Kidney (tissue), 22 donors: ENCODE measurements at places on chromosomes 4 and X. TPM values are rescaled to one million over a fixed set of nuclear protein-coding genes. Genes with fewer than 3 reads are reported as not detected.

POU3F4 gene
- total RNA-seq = 1.1 TPM

ITIH6 gene
- total RNA-seq = not detected

CPEB2 gene
- total RNA-seq = 58.0 TPM

RHOXF2B gene
- not detected for total RNA-seq

DNA sequence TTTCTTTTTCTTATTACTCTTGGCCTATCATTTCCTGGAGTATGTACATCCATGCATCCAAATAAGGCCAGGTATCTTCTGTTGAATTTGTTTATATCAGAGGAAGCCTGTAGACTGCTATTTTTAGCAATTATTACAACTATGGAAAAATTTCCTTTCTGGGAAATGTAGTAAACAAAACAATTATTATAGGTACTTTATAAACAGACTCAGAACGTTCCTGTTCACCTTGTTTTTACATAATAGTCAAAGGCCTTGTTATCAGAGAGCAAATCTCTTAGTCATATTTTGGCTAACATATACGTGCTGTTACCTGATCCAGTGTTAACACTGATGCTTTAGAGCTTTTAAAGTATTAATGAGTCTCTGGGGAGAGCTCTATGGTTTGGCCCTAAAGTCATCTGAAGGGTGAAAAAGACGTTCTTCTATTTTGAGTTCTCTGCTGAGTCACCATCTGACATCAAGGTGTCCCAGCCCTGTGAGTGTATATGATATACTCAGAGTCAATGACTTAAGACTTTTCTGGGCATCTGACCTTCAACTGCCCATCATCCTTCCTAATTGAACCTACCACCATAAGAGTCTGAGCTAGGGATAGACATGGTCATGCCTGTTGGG lies 7.3 kb downstream of the SPARCL1 start:
- no peaks in the 10 kb centered on the region for H3K27me3 ChIP-seq
- no peak overlapping the region for H3K4me3 ChIP-seq
- no peak for DNase-seq
- H3K4me1 ChIP-seq = peaks cover 16% of the 10 kb centered on the region
- H3K27ac ChIP-seq = peak overlapping the region; percentile 93

MAGEH1 gene
- total RNA-seq = 23.7 TPM

UGT2B10 gene
- not detected for total RNA-seq

DNA sequence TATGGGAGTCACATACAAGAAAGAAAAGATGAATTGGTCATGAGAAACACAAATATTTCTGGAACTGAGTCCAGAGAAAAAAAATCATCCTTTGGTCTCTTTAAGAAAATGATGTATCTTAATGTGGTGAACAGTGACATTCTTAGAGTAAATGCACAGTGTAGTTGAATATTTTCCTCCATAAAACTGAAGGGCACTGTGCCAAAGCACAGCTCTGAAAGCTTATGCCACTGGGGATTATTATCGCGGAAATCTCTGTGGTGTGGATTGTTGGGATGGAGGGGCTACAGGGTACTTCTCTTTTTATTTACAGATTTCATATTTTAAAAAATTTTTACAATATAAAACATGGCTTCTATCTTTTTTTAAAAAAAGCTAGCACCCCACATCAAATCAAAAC lies 908.1 kb downstream of the CCSER1 start:
- H3K27ac ChIP-seq = no peak overlapping the region
- no peaks in the 10 kb centered on the region for H3K36me3 ChIP-seq
- no peak for DNase-seq
- H3K4me1 ChIP-seq = no peaks in the 10 kb centered on the region
- H3K27me3 ChIP-seq = no peaks in the 10 kb centered on the region
- H3K4me3 ChIP-seq = no peak overlapping the region

CT45A10 gene
- not detected for total RNA-seq

DNA sequence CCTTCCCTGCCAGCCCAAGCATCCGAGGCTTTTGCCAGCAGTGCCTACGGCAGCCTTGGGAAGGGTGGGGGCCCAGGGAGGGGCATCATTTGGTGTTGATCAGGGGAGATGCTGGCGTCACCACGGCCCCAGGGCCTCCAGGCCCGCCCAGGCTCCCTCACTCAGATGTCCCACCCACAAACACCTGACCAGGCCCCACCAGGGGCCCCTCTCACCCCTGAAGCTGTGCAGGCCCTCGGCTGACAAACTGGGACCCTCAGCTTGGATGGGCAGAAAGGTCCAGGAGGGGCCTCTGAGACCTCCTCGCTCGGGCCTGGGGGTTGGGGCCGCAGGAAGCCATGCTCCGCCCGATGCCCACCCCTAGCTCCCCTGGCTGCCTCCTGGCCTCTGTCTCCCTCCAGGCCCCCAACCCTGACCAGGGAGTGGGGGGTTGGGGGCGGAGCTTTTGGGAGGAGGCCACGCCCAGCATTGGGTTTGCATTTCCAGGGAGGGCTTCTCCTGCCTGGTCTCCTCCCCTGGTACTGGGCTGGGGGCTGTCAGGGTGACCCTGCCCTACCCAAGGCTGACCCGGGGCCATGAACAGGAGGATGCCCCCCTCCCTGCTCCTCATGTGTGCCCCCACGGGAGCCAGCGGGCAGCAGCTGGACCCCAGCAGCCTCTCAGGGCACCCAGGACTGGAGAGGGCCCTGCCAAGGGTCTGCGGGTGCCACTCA lies 33.4 kb upstream of the SPON2 start:
- H3K27ac ChIP-seq = no peak overlapping the region
- no peak overlapping the region for H3K4me3 ChIP-seq
- no peaks in the 10 kb centered on the region for H3K4me1 ChIP-seq
- DNase-seq = peak; percentile 55
- H3K27me3 ChIP-seq = no peaks in the 10 kb centered on the region
- H3K36me3 ChIP-seq = no peaks in the 10 kb centered on the region

DNA sequence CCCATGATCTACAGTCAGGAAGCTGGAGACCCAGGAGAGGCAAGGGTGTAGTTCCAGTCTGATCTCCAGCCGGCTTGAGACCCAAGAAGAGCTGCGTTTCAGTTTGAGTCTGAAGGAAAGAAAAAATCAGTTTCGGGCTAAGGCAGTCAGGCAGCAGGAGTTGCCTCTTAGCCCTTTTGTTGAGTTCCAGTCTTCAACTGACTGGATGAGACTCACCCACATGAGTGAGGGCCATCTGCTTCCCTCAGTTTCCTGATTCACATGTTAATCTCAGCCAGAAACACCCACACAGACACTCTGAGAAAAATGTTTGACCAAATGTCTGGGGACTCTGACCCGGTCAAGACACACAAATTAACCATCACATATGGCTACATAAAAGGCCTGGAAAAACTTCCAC lies 73.6 kb upstream of the ELOVL6 start:
- no peak overlapping the region for H3K27ac ChIP-seq
- DNase-seq = no peak
- H3K4me3 ChIP-seq = no peak overlapping the region
- no peaks in the 10 kb centered on the region for H3K4me1 ChIP-seq
- H3K27me3 ChIP-seq = no peaks in the 10 kb centered on the region

GRCh38 chr4:154973244-154974035 lies 192.4 kb downstream of the RBM46 start:
- no peaks in the 10 kb centered on the region for H3K4me1 ChIP-seq
- no peak overlapping the region for H3K27ac ChIP-seq
- no peaks in the 10 kb centered on the region for H3K36me3 ChIP-seq
- no peak for DNase-seq
- H3K27me3 ChIP-seq = no peaks in the 10 kb centered on the region

GRCh38 chr4:75834095-75834771 lies 68.0 kb downstream of the PPEF2 start:
- no peak overlapping the region for H3K27ac ChIP-seq
- no peak overlapping the region for H3K4me3 ChIP-seq
- H3K4me1 ChIP-seq = no peaks in the 10 kb centered on the region
- no peaks in the 10 kb centered on the region for H3K36me3 ChIP-seq
- no peak for DNase-seq

- H3K4me3 ChIP-seq = no peak overlapping the region
- peaks cover 3% of the 10 kb centered on the region for H3K27me3 ChIP-seq
- H3K4me1 ChIP-seq = no peaks in the 10 kb centered on the region
- no peak overlapping the region for H3K27ac ChIP-seq
Measured at GRCh38 chrX:17818726-17819125, 42.4 kb downstream of the RAI2 start.

GRCh38 chrX:24371391-24371972 lies 11.0 kb downstream of the SUPT20HL1 start:
- H3K27ac ChIP-seq = no peak overlapping the region
- H3K4me1 ChIP-seq = no peaks in the 10 kb centered on the region
- H3K4me3 ChIP-seq = no peak overlapping the region
- peaks cover 13% of the 10 kb centered on the region for H3K27me3 ChIP-seq

ATP8A1 gene
- 27.4 TPM for total RNA-seq

DNA sequence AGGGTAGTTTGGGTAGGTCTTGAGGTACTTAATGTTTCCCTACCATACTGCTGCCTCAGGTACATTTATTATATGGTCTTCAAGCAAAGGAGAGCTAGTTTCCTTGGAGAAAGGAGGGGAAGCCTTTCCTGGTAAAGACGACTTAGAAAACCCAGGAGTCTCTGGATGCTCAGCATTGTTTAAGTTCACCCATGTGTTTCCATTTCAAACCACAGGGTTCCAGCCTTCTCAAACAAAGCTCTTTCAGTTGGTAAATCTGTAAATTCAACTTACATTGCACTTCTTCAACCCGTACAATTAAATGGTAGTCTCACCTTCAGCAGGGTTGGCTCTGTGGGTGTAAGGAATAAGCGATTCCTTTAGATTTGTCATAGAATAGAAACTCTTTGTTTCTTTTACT lies 111.9 kb upstream of the UNC5C start:
- no peak for DNase-seq
- no peaks in the 10 kb centered on the region for H3K27me3 ChIP-seq
- H3K36me3 ChIP-seq = no peaks in the 10 kb centered on the region
- H3K27ac ChIP-seq = no peak overlapping the region
- no peaks in the 10 kb centered on the region for H3K4me1 ChIP-seq

HTRA3 gene
- total RNA-seq = 1.7 TPM

MAGEB10 gene
- not detected for total RNA-seq

DNA sequence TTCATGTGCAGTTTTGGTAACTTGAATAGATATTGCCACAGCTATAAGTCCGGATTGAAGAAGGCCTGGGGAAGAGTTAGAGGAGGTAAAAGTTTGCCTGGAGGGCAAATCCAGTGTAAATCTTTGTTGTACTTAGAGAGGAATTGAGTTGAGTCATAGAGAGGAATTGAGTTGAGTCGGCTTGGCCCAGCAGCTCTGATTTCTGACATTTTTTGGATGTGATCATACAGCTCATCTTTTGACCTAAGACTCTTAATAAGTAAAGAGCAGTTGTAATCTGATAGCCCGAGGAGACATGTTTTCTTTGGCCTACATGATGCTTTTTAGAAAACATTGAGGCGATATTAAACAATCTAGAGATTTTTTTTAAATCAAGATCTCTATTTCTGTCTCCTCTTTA lies 3.9 kb downstream of the KIT start:
- H3K27ac ChIP-seq = no peak overlapping the region
- peaks cover 8% of the 10 kb centered on the region for H3K4me1 ChIP-seq
- H3K36me3 ChIP-seq = no peaks in the 10 kb centered on the region
- DNase-seq = no peak
- no peak overlapping the region for H3K4me3 ChIP-seq
- no peaks in the 10 kb centered on the region for H3K27me3 ChIP-seq

DNA sequence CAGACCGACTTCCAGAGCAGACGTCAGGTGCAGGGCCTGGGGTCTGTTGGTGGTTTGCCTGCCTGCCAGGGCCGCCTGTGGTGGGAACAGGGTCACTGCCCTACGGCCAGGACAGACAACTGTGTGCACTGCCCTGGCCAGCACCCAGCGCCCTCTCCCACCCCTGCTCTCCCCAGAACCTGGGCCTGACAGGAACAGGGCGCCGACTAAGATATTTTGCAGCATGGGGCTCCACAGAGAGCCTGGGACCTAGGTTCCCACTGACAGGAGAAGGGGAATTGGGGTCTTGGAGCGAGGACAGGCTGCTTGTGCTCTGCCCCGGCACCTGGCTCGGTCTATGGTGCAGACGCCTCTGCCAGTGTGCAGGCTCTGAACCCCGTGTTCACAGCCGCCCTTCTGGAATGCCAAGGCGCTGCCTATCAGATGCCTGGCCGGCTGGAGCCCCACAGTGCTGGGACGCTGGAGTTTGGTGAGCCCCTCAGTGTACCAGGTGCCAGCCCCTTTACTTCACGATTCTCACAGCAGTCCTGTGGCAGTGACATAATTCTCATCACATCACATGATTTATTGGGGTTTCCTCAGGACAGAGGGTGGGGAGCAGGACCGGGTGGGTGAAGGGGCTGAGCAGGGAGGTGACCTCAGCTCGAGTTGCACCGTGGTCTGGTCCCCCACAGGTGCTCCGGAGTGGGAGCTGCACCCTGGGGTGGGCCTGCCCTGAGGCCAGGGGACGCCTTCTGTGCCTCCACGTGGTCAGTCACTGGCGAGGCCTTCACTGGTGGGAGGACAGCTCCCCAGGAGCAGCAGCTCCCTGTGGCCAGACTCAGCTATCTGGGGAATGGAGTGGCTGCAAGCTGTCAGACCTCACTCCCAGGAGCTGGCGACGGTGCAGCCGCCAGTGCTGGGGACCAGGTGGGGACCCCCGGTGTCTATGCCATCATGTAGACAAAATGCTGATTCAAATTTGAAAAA lies 113.8 kb upstream of the LRPAP1 start:
- peak; percentile 57 for DNase-seq
- no peak overlapping the region for H3K27ac ChIP-seq
- H3K36me3 ChIP-seq = no peaks in the 10 kb centered on the region

ARHGAP24 gene
- total RNA-seq = 94.7 TPM

DNA sequence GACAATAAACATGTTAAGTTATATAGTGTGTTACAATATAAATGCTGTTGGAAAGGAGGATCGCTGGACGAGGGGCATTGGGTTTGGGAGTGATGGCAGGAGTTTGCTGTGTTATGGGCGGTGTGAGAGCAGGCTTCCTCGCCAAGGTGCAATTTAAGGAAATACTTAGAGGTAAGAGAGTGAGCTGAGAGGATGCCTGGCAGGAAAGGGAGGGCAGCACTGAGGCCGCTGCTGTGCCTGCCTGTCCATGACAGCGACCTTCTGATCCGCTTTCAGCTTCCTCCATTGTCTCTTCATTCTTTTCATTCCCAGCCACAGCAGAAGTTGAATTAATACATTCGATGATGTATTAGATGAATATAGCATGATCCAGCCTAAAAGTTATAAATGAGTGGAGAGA lies 41.2 kb upstream of the TBC1D14 start:
- H3K4me3 ChIP-seq = no peak overlapping the region
- no peak overlapping the region for H3K27ac ChIP-seq
- H3K4me1 ChIP-seq = no peaks in the 10 kb centered on the region
- no peaks in the 10 kb centered on the region for H3K27me3 ChIP-seq

DNA sequence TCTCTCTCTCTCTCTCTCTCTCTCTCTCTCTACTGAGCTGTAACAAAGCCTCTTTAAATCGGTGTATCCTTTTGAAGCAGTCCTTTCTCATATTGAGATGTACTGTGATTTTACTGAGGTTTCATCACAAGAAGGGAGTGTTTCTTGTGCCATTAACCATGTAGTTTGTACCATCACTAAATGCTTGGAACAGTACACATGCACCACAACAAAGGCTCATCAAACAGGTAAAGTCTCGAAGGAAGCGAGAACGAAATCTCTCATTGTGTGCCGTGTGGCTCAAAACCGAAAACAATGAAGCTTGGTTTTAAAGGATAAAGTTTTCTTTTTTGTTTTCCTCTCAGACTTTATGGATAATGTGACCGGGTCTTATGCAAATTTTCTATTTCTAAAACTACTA lies 37.2 kb downstream of the HPF1 start:
- no peaks in the 10 kb centered on the region for H3K4me1 ChIP-seq
- no peaks in the 10 kb centered on the region for H3K27me3 ChIP-seq
- no peak overlapping the region for H3K27ac ChIP-seq
- no peak for DNase-seq
